ENCODE measurements at places on chromosomes 2 and 18.
A peak's percentile ranks its signal among the peaks of the same experiment; 100 is the strongest.

DNA sequence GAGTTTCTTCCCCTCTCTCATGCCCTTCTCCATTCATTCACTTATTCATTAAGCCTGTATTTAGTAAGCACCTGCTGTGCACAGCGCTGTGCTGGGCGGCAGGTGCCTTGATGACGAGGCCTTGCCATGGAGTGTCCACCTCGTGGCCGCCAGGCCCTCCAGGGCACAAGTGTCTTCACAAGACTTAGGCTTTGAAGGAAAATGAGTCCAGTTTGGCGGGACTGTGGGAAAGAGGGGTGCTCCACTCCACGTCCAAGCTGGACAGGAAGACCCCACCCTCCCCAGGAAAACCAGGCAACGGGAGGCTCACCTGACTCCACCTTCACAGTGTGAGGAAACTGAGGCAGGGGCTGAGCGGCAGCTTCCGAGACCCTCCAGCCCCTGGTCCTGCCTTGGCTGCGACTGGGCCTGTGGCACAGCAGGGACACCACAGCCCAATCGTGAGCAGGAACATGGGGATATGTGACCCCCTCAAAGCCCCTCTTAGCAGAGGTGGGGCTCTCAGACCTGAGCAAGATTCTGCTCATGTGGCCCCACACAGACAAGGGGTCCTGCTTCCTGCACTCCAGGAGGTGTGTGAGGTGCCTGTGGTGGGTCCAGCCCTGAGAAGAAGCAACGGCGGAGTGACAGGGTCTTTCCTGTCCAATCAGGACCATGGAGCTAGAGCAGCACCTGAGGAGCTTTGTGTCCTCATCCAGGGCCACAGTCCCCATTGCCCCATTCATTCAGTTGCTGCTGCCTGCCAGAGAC, 110.3 kb upstream of the ODC1 start:
- no peak for DNase-seq

DNA sequence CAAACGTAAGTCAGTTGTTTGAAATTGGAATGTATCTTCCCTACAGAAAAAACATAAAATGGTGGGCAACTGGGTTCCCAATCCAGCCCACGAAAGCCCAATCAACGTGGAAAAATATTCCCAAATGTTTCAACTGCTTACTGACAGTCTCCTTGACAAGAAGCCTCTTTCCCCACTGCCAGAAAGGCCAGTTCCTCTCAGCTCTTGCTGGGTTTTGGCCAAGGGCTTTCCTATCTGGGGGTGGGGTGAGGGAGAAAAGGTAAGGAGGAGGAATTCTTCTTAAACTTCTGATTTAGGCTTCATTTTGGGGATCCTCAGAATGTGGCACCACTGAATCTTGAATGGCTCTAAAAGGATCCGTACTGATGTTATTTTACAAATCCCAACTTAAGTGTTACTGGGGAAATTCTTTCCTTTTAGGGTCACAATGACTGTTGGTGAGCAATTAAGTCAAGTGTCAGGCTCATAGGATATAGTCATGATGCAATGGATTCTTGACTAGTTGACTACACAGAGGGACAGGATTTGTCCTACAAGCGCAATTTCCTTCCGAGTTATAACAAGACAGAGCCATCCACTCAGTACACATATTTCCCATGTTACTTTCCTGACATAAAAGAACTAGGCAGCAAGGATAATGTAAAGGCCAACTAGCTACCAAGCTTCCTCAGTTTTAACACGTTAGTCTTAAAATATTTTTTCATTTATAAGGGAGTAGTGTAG, 73.6 kb downstream of the SPRED2 start:
- DNase-seq: no peak

DNA sequence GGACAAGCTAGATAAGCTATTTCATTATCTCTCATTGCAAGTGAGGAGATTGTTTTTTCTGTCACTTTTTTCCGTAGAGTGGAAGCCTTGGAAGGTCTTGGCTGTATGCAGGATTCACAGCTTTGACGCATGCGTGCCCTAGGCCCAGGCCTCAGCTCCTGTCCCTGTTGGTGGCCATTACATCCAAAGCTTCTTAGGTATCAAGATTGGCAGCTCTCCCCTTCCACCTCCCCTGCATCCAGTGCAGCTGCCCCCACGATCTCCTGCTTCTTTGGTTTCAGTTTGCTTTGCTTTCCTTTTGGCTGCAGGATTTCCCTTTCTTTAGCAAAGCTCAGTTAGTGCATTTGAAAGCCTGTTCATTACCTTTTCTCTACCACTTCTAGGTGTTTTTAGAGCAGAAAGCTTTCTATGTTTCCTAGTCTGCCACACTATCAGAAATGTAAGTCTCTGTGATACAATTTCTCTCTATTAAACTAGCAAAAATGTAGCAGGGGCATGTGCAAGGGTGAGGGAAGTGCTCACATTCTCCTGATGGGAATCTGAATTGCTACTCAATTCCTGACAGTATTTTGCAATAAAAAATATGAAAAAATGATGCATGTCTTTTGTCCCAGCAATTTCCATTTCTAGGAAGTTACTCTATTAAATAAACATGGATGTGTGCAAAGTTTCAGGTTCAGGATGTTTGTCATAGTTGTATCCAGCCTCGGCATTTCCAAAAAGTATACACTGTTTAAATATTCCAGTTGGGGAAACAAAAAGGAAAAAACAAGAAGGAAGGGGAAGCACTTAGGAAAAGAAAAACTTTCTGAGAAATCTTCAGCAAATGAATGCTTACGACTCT, 91.2 kb downstream of the LIPG start:
- DNase-seq: no peak

DNA sequence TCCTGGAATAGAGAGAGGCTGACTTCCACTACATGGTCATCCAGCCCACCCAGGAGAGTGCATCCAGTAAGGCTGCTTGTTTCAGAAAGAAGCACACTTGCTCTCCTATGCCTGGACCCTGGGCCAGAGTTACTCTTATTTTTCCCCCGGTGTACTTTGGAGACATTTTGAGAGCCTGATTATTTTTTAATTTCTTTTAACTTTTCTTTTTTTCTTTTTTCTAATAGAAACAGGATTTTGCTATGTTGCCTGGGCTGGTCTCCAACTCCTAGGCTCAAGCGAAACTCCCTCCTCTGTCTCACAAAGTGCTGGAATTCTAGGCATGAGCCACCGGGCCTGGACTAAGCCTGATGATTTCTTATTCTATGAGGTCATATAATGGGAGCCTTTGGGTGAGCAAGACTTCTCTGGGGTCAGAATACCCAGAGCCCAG, 62.2 kb downstream of the RPL37A start:
- no peak for DNase-seq

DNA sequence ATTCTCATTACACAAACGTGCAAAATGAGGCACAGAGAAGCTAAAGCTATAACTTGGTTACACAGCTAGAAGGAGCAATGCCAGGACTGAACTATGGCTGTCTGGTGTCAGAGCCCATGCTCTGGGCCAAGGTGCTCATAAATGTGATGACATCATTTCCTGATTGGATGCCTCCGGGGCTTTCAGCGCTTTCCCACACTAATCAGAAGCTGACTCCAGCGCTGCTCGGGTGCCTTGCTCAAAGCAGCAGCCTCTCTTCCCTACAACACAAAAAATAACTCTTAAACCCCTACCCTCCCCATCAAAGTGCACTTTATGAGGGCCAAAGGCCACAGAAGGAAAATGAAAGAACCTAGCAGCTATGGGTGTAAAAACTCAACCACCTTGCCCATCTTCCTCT, 90.7 kb downstream of the STK39 start:
- DNase-seq: peak; percentile 56

GRCh38 chr2:214264171-214264570, 146.7 kb upstream of the VWC2L start:
- no peak for DNase-seq

- DNase-seq: no peak
Measured at GRCh38 chr2:168948621-168949212, 47.6 kb downstream of the G6PC2 start.

DNA sequence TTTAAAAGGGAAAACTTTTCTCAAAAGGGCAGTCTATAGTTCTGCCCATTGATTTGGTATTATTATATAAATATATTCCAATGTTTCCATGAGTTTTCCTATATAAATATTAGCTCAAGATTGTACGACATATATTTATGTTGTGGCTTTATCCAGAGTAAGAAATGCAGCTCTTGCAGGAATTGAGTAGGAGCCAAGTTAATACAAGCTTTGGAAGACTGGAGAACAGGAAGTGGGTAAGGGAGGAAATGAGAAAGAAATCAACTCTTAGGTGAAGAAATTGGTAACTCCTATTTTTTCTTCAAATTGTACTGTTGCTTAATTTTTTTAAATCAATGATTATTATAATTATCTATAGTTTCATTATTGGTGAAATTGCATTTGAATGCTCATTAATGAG, 105.4 kb upstream of the FAM117B start:
- DNase-seq: no peak

DNA sequence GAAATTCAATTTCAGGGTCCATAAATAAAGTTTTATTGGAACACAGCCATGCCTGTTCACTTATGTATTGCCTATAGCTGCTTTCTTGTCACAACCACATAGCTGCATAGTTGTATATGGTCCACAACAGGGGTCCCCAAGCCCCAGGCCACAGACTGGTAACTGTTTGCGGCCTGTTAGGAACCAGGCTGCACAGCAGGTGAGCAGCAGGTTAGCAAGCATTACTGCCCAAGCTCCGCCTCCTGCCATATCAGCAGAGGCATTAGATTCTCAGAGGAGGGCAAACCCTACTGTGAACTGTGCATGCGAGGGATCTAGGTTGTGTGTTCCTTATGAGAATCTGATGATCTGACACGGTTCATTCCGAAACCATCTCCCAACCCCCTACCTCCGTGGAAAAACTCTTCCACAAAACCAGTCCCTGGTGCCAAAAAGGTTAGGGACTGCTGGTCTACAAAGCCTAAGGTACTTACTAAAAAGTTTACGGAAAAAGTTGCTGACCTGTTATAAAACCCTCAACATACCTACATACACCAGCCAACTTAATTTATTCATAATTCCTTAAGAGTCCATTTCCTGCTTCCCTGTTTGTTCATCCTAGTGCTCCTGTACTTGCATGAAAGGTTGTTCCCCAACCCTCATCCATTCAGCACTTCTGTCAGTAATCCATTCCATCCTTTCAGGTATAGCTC, 40.1 kb downstream of the NDUFAF7 start:
- no peak for DNase-seq

DNA sequence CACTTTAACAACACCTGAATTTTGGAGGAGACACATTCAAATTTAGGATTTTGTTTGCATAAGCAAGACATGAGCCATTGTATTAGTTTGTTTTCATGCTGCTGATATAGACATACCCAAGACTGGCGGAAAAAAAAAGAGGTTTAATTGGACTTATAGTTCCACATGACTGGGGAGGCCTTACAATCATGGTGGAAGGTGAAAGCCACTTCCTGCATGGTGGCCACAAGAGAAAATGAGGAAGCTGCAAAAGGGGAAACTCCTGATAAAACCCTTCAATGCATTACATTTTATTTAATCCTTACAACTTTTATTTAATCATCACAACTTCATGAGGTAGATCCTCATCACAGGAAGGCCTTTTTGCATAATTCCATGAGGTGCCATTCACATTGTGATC, 242.0 kb upstream of the STON1 start:
- DNase-seq: no peak

DNA sequence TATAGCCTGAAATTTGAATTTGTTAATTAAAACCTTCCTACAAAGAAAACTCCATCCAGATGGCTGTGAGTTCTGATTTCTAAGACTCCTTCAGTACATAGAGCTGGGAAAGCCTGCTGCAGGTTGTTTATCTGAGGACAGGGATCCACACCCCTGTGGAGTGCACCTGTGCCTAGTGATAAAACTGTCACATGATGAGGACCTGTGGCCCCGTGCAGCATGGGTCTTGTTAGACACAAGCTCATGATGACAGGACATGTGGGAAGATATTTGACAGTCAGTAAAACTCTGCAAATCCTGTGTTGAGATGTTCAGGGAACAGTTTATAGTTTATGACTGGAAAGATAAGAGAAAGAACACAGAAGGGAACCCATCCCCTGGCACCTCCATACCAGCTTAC, 133.2 kb upstream of the TMEM18 start:
- no peak for DNase-seq

GRCh38 chr2:171482308-171482707, 40.0 kb upstream of the CYBRD1 start:
- no peak for DNase-seq

GRCh38 chr2:23426263-23426905, 41.4 kb downstream of the KLHL29 start:
- DNase-seq: no peak

GRCh38 chr2:237196866-237197618, 111.4 kb downstream of the COPS8 start:
- DNase-seq: no peak

DNA sequence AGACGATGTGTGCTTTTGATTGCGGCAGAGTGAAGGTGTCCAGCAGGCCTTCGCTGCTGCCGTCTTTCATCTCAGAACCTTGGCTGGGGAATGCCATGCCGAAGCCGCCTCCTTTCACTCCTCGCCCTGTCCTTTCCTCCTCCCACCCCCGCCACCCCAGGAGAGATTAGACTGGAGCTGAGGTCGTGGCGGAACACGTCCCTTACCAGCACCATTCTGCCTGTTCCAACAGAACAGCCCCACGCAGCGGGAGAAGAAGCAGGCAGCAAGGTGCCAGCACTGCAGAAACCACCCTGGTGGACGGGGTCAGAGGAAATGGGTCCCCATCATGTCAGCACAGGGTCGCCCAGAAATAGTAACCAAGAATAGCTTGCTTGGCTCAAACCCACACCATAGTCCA, 24.8 kb upstream of the RBM44 start:
- DNase-seq: no peak

- DNase-seq: no peak
Measured at GRCh38 chr2:108073415-108074072, 87.2 kb downstream of the SLC5A7 start.

DNA sequence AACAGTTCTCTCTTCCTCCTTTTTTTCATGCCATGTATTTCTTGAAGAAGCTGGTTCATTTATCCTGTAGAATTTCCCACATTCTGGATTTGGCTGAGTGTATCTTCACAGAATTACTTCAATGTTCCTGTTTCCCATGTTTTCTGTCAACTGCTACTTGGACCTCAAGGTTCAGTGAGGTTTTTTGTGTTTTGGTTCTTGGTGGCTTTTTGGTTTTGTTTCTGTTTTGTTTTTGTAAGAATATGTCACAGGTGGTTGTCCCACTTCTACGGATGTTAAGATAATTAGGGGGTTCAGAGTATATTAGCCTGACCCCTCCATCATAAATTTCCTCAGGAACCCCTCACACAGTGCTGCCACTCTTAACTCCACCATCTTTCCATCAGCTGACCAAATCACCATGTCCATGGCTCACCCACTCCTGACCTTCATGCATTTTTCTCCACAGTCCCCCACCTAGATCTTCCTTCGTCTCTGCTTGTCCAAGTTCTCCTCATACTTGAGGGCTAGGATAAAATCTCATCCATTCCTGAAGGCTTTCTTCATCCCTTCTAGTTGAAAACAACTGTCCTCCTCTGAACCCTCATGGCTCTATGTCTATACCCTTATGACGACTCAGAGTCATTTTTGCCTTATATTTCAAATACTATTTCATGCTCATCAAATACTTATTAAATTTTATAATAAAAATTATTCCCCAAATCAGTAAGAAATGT, 40.4 kb downstream of the PLEKHM3 start:
- no peak for DNase-seq

GRCh38 chr18:36408606-36409005, 111.1 kb downstream of the FHOD3 start:
- DNase-seq: no peak

Data from RWPE2 (cell line).